HS-5 (cell line): ENCODE measurements at places on chromosomes 3 and 15.
A peak's percentile ranks its signal among the peaks of the same experiment; 100 is the strongest.

DNA sequence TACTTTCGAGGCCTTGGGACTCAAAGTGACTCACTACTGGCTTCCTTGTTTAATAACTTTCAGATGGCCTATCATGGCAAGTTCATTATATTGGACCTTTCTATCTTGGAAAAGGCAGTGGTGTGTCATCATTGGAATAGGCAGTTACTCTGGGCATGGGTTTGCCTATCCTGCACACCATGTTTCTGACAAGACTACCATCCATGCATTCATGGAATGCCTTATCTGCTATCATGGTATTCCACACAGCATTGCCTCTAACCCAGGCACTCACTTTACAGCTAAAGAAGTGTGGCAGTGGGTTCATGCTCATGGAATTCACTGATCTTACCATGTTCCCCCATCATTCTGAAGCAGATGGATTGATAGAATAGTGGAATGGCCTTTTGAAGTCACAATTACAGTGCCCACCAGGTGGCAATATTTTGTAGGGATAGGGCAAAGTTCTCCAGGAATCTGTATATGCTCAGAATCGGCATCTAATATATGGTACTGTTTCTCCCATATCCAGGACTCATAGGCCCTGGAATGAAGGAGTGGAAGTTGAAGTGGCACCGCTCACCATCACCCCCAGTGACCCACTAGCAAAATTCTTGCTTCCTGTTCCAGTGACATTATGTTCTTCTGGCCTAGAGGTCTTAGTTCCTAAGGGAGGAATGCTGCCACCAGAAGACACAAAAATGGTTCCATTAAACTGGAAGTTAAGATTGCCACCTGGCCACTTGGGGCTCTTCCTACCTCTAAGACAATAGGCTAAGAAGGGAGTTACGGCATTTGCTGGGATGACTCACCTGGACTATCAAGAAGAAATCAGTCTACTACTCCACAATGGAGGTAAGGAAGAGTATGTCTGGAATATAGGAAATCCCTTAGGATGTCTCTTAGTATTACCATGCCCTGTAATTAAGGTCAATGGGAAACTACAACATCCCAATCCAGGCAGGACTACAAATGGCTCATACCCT, 1161.4 kb downstream of the SI start:
- DNase-seq: peak; percentile 16

DNA sequence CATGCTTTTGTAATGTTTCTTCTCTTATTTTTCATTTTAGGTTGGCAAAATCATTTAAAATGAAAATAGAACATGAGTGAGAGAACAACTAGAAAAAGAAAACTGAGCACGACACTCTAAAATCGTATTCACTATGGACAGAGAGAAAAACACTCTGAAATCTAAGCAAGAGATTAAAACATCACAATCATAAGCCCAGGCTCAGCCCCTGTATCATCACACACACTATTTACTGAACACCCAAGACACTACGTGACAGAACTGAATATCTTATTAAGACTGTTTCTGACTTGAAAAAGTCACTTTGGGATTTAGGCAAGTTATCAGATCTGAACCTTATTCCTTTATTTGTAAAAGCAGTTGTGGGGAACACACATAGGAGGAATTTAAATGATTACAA, 82.6 kb upstream of the PLXND1 start:
- DNase-seq: no peak

GRCh38 chr15:89205991-89206585, 15.3 kb downstream of the RLBP1 start:
- no peak for DNase-seq

DNA sequence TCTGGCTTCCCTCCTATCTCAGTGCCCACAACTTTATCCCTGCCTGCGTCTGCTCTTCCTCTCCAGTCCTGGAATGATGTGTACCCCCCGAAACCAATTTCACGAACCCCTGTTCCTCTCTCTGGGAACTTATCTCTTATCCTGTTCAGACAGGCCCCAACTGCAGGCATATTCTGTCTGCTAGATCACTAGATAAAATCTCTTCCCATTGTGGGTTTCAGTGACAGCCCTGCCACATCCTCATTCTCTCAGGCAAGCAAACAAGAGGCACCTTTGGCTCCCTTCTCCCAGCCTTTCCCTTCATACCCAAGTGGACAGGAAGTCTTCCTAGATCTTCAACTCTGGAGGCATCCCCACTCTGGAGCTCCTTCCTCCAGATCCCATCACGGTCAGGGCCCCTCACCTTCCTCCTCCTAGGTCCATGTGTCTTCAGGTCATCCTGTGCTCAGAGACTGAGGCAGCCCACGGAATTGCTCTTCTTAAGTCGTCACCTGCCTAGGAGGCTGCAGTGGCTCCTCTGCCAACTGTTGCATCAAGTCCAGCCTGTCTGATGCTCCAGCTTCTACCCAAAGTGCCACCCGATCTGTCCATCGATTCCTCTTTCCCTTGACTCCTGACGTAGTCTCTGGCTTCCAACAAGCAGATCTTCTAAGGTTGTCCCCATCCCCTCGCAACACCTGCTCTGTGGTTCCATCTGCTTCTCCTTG, 190.8 kb downstream of the SLCO3A1 start:
- DNase-seq: no peak

- no peak for DNase-seq
Measured at GRCh38 chr3:191449256-191449655, 11.7 kb upstream of the PYDC2 start.

DNA sequence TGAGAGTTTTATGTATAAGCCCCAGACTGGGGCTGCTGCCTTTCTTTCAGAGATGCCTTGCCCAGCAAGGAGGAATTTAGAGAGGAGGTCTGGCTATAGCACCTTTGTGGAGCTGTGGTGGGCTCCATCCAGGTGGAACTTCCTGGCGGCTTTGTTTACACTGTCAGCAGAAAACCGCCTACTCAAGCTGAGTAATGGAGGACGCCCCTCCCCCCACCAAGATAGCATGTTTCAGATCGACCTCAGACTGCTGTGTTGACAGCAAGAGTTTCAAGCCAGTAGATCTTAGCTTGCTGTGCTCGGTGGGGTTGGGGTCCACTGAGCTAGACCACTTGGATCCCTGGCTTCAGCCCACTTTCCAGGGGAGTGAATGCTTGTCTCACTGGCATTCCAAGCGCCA, 155.6 kb downstream of the STXBP5L start:
- no peak for DNase-seq

- no peak for DNase-seq
Measured at GRCh38 chr3:183099838-183100204, 525 bp upstream of the MCCC1 start.

- DNase-seq: no peak
Measured at GRCh38 chr3:94092086-94092485, 29.2 kb downstream of the NSUN3 start.

DNA sequence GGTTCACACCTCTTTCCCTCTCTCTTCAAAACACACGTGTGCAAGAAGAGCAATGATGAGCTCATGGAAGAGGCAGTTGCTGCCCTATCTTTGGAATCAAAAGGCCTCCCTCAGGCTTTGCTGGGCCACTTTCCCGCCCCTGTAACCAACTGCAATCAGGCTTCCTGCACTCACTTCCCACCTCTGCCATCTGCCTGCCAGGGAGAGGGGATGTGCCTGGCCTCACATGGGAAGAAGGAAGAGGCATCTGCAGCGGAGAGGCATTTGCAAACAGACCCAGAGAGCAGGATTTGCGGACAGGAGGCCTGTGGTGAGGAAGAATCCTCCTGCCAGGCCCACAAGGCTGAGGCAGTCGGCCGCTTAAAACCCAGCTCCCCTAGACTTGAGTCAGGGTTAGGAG, 175.6 kb upstream of the ATP10A start:
- DNase-seq: no peak

DNA sequence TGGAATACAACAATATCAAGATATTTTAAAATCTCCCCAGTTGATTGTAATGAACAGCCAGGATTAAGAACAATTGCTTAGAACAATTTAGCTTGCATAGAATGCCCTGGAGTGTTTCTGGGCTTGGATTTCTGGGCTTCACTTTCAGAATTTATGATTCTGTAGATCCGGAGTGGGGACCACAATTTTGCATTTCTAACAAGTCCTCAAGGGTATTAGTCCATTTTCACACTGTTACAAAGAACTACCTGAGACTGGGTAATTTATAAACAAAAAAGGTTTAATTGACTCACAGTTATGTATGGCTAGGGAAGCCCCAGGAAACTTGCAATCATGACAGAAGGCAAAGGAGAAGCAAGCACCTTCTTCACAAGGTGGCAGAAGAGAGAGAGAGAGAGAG, 54.3 kb upstream of the MYRIP start:
- no peak for DNase-seq

DNA sequence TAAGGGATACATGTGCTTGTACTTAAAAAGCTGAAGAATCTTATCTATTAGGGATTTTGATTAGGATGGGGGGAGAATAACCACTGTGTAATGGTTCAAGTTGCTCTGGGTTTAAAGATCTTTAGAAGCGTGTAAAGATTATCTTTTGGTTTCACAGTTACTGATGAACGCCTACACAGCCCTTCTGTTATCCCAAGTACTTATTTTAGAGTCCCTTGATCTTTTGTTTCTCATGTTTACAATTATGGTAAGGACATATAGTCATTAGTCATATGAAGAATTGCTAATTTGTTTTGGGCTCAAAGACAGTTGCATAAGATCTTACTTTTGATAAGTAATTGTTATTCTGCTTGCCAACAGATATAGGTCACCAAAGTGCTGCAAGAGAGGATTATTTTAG, 160.1 kb downstream of the PLCL2 start:
- DNase-seq: no peak

DNA sequence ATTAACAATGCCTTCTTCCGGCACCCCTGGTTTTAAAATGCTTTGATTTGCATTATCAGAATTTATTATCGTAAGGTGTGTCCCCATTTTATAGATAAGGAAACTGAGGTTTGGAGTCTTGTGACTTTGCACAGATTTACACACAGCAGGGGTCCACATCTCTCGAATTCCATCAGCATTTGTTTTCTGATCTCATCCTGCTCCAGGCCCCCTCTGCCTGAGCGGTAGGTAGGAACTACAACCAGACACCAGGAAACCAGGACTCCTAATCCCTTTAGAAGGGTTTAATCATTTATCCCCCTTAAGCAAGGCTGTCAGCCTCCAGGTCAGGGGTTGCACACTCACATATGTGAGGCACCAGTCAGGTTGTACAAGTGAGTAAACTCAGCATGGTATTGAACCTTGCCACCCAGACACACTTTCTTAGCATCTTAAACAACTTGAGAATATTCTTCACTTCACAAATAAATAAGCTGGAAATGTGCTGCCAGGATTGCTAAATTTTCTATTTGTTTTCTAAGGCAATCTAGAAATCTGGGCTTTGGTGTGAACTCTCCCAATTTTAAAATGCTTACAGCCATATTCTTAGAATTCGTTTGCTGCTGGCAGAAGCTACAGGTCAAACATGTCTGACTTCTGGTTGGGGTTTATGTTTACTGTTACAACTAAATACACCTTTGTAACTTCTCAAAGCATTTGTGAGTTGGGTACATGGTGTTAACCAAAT, 31.7 kb upstream of the CMTM7 start:
- DNase-seq: no peak
